ENCODE measurements at places on chromosomes 7 and 10.

- no peak for DNase-seq
These were observed 2.5 kb upstream of the HNRNPF start for GRCh38 chr10:43411536-43411935.

GRCh38 chr7:137985253-137985896 lies 16.5 kb downstream of the CREB3L2 start:
- DNase-seq, result no peak

GRCh38 chr7:94996369-94996768 lies 89.0 kb downstream of the PPP1R9A start:
- no peak for DNase-seq

DNA sequence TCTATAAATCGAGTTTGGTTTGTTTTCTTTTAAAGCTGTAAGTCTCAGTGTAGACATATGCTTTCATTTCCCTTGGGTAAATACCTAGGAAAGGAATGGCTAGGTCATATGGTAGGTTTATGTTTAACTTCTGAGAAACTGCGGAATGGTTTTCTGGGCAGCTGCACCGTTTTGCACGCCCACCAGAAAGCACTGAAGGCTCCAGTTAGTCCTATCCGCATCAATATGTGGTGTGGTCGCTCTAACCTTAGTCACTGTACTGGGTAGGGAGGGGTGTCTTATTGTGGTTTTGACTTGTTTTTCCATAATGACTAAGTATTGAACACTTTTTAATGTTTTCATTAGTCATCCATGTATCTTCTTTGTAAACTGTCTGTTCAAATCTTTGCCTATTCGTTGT lies 279.5 kb upstream of the AKR1E2 start:
- DNase-seq, result no peak

GRCh38 chr10:112926906-112927688 lies 22.9 kb upstream of the TCF7L2 start:
- DNase-seq, result no peak

DNA sequence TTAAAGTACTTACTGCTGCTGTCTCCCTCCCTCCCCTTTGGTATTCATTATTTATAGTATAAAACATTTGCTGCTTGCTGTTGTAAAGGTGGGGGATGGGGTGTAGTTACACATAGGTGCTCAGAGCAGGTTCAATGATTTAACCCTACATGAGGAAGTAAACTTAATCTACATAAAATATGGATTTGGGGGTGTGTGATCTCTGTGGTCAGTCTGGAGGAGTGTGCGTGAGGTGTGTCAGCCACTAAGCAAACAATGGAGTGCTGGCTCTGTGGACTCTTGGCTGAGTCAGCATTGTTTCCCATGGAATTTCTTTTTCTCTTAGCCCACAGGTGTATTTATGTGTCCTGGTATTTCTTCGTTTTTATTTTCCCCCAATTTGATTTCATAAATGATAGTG lies 133.9 kb downstream of the AUTS2 start:
- DNase-seq, result no peak

- no peak for DNase-seq
These were observed 203.2 kb upstream of the SHH start for GRCh38 chr7:156015237-156016020.

- DNase-seq, result no peak
These were observed 27.3 kb downstream of the SNX10 start for GRCh38 chr7:26318921-26319320.

DNA sequence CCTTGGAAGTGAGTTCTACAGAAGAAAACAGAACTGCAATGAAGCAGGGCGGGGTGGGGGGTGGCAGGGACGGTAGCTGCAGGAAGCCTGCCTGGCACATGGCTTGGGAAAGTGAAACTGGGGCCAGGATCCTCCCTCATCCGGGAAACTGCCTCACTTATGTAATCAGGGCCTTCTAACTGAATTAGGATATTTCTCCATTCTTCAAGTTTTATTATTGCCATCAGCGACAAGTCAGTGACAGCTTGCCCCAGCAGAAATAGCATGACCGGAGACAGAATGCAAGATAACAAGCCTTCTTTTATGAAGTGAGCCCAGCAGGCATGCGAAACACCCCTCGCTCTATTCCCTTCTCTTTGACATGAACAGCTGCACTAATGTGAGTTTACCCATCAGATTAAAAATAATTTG lies 77.5 kb upstream of the CACUL1 start:
- DNase-seq, result no peak

GRCh38 chr7:64916-65341 lies 127.4 kb upstream of the FAM20C start:
- no peak for DNase-seq

GRCh38 chr10:122966879-122967278 lies 12.9 kb upstream of the C10orf88 start:
- no peak for DNase-seq

GRCh38 chr10:122264436-122264835 lies 6.7 kb upstream of the BTBD16 start:
- no peak for DNase-seq

GRCh38 chr7:117088623-117089194 lies 135.4 kb downstream of the ST7 start:
- no peak for DNase-seq

GRCh38 chr7:44538093-44538797 lies 2.9 kb downstream of the NPC1L1 start:
- DNase-seq, result no peak

GRCh38 chr10:663466-663751 lies 26.1 kb downstream of the DIP2C start:
- no peak for DNase-seq

DNA sequence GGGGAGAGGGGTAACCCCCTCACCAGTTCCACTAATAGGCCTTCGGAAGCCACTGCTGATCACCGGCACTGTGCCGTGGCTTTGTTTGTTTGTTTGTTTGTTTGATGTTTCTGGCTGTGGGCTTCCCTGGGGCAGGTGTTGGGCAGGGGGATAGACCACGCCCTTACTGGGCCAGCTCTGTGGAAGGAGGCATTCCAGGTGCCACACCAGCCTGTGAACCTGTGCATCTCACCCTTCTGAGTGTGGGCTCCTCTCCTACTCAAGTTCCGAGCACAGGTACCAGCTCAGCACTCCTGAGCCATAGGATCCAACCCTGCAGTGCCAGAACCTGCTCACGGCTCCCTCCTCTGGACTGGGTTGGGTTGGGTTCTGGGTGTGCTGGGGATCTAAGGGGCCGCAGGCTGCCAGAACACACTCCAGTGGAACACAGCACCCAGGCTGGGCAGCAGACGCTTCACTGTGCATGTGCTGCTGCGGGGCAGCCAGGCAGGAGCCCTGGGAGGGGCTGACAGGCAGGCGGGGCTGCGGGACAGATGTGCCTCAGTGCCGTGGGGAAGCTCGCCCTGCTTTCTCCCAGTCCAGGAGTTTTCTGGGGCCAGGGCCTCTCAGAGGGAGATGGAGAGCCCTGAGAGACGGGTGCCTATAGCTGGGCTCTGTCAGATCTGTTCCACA lies 1053.9 kb downstream of the CNTNAP2 start:
- no peak for DNase-seq

GRCh38 chr10:117248750-117249465 lies 8.0 kb downstream of the SLC18A2 start:
- no peak for DNase-seq

- DNase-seq, result no peak
These were observed 356.2 kb upstream of the LRGUK start for GRCh38 chr7:133770863-133771492.

GRCh38 chr10:11729790-11730315 lies 12.3 kb upstream of the ECHDC3 start:
- no peak for DNase-seq

- DNase-seq, result no peak
These were observed 754.3 kb downstream of the LRMDA start for GRCh38 chr10:76185471-76186301.

DNA sequence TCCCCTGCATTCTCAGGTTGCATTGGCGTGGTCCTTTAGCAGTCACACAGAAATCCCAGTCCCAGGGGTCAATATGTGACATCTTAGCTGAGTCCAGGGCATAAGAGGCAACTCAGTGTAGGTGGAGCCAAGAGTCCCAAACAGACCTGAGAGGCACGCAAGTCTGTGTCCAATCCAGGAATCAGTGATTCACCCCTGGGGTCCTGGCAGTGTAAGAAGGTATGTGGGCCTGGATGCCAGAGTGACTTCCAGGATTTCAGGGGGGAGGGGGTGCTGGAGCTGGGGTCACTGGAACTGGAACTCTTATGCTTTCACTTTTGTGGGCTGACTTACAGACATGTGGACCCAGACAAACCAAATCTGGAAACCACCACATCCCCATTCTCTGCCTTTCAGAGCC lies 26.8 kb downstream of the FRMPD2 start:
- DNase-seq, result no peak

DNA sequence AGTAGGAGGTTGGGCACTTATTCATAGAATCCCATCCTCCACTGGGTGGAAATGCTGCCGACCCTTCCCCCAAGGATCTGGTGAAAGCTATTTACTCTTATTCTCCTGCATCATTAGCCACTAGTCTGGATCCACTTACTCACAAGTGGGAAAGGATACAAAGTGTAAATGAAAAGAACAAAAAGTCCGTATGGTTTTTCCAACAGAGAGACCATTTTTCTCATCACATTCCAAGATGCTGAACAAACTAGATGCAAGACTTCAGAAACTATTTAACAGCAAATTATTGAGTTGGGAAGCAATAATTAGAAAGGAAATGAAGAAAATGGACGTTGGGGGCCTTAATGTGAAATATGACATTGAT lies 242.4 kb upstream of the GLI3 start:
- no peak for DNase-seq

GRCh38 chr10:70575486-70575873 lies 27.1 kb downstream of the PRF1 start:
- DNase-seq, result no peak

DNA sequence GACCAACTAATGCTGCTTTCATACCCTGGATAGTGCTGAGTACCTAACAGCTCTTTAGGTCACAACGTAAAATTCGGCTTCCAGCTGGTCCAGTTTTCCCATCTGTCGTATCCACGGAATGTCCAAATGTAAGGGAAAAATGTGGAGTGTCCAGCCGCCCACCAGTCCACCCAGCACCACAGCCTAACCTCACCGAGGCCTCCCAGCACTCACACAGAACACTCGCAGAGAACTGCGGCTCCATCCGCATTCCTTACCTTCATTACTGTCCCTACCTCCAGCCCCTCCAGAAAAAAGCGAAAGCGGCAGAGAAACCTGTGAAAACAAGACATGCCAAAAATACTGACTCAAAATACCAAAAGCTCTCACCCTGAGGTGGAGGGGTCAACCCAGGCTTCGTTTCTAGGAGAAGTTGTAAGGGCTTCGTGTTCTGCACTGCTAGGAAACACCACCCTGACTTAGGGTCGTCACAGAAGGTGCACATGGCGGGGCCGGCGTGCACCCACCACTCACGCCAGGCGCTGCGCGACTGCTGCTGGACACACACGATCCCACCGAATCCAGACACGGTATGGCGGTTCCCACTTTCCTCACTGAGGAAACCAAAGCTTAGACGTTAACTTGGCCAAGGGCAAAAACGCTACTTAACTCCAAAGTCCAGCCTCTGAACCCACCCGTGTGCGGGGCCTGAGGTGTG lies 73.9 kb downstream of the AMZ1 start:
- no peak for DNase-seq

DNA sequence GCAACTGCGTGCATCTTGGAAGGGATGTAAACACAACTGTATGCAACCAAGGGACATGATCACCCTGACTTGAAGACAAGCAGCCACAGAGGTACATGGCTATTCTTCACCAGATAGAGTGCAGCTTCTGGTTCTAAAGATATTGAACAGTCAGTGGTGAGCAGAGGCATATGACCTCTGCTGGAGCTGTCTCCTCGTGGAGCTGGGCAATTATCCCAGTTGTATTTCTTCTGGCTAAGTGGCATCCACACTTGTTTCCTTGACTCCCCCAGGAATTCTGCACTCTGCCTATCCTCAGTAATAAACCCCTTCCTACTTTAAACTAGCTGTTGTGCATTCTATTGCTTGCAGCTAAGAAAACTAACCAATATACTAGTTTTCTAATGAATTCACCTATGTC lies 216.8 kb downstream of the THSD7A start:
- DNase-seq, result no peak

GRCh38 chr7:15932318-15932717 lies 245.8 kb upstream of the MEOX2 start:
- no peak for DNase-seq

DNA sequence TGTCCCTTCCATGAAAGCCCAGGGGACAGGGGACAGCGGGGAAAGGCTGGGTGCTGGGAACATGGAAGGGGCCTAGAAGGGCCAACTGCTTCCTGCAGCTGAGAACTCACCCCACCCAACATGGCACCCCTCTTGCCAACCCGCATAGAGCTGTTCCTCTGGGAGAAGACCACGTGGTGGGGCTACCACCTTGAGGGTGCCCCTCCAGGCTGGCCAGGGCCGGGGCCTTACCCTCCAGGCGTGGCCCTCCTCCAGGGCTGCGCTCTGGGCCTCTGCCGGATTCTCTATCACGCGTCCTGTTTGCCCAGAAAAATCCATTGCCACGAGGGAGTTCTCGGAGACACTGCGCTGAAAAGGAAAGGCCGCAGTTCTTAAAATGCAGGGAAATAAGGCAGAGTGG lies 39.9 kb upstream of the DDC start:
- DNase-seq, result no peak

DNA sequence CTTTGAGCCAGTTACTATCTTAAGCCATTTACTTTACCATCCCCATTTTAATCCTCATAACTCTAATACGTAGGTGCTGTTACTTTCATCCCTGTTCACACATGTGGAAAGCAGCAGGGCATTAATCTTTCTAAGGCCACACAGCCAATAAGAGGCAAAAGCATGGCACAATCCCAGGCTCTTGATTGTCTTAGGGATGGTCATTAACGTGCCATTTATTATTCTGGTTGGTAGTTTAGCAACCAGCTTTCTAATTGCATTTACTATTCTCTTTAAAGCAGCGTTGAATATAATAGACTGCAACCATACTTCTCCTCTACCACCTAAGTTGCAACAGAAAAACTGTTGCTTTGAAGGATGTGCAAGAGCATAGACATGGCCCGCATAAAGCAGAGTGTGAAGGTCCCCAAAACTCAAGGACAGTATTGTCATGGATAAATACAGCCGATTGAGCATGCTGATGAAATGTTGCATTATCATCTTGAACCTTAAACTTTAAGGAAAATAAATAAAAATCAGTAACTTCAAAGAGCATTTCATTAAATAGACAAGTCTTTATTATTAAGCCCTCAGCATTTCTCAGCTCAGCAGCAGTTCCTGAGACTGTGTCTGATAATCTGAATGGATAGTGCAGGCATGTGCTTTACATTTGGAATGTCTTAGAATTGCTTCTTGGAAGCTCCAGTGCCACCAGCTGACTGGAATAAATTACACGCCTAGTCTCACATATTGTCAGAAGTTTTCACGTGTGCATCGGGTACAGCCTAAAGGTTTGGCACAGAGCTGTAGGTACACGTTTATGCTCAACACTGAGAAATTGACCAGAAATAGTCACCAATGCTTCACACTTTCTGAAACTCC lies 467.1 kb downstream of the SDK1 start:
- DNase-seq, result no peak
